Subcutaneous adipose tissue (tissue), 4 donors: ENCODE measurements at places on chromosomes 12 and 14. TPM values are rescaled to one million over a fixed set of nuclear protein-coding genes. Genes with fewer than 3 reads are reported as not detected.

GPR132 gene
- total RNA-seq = 3.6 TPM

SIX6 gene
- total RNA-seq = not detected

SLCO1C1 gene
- total RNA-seq = not detected

PLXNC1 gene
- 8.6 TPM for total RNA-seq

INHBC gene
- not detected for total RNA-seq

SLC7A8 gene
- 83.8 TPM for total RNA-seq

C2CD5 gene
- total RNA-seq = 56.4 TPM

WSCD2 gene
- 0.49 TPM for total RNA-seq

LMNTD1 gene
- total RNA-seq = not detected

PRPH gene
- total RNA-seq = 0.19 TPM

AQP6 gene
- total RNA-seq = not detected

ESRRB gene
- total RNA-seq = not detected

TAS2R42 gene
- total RNA-seq = not detected

TAMALIN gene
- 64.6 TPM for total RNA-seq

ALG10 gene
- total RNA-seq = 8.5 TPM

GATC gene
- total RNA-seq = 28.9 TPM

HSPB8 gene
- total RNA-seq = 18.9 TPM

NFATC4 gene
- 33.5 TPM for total RNA-seq

RPGRIP1 gene
- total RNA-seq = 0.16 TPM

HHIPL1 gene
- 2.4 TPM for total RNA-seq

KCNH5 gene
- total RNA-seq = not detected

ANKS1B gene
- 12.7 TPM for total RNA-seq

KLHL33 gene
- 1.1 TPM for total RNA-seq

MAX gene
- total RNA-seq = 46.9 TPM

CBLN3 gene
- total RNA-seq = 3.3 TPM

TMEM121 gene
- total RNA-seq = 1.5 TPM

KCNC2 gene
- not detected for total RNA-seq

TEX52 gene
- not detected for total RNA-seq

AMHR2 gene
- 0.22 TPM for total RNA-seq

SPIC gene
- total RNA-seq = not detected

RNASE12 gene
- not detected for total RNA-seq

SDR9C7 gene
- not detected for total RNA-seq

NOXRED1 gene
- 0.22 TPM for total RNA-seq

UNC119B gene
- 11.3 TPM for total RNA-seq

ZFHX2 gene
- total RNA-seq = 0.44 TPM

ADAMTS20 gene
- total RNA-seq = not detected

SERPINA9 gene
- not detected for total RNA-seq

KLRK1 gene
- total RNA-seq = 2.6 TPM

SRSF5 gene
- 435 TPM for total RNA-seq

BCL11B gene
- 1.5 TPM for total RNA-seq

IFNG-AS1 gene
- total RNA-seq = 0.68 TPM

FIGNL2 gene
- 0.22 TPM for total RNA-seq

RIMBP2 gene
- total RNA-seq = not detected

BDKRB1 gene
- not detected for total RNA-seq

PRIMA1 gene
- total RNA-seq = 0.66 TPM

MRPL42 gene
- total RNA-seq = 66.4 TPM

CAPRIN2 gene
- total RNA-seq = 22.5 TPM

TMEM119 gene
- total RNA-seq = 20.5 TPM
